ENCODE measurements at places on chromosomes 2 and 18.

DNA sequence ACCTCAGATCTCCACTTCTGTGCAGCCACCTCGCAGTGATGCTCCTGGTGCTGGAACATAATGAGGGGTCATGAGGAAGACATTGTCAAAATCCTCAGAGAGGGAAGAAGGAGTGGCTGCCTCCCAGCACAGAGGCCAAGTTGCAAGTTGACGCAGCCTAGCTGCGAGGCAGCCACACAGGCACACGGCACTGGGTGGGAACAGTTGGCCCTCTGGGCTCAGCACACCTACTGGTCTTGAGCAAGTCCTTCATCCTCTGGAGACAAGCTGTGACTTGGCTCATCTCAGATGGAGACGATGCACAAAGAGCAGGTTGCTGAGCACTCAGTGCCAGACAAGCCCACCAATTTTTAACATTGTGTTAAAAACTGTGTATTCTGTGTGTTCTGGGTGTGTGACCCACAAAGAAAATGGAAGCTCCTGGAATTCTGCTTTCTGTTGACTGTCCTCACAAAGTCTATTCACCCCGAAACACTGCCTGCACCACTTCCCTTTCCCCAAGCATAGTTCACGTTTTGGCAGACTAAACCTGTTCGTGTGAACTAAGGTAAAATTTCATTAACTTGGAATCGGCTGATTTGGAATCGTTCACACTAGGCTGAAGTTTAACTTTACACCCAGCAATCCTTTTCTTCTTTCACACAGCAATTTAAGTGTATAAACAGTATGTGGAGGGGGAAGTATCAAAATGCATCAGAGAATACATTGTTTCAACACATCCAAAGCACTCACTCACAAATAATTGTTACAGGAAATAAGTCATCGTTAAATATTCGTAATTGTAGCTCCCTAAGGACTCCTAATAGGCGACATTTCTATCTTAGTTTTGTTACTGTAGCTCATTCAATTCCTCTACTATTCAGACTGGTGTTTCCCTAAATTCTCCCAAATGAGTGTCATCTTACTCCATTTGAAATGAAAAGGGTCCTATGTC lies 266.6 kb upstream of the ID2 start:
- no peaks in the 10 kb centered on the region for H3K4me1 ChIP-seq
- no peak for DNase-seq
- H3K4me3 ChIP-seq: no peak overlapping the region
- H3K27me3 ChIP-seq: no peaks in the 10 kb centered on the region
- no peaks in the 10 kb centered on the region for H3K36me3 ChIP-seq

GRCh38 chr2:223269386-223269785 lies 217.4 kb downstream of the KCNE4 start:
- H3K4me3 ChIP-seq: no peak overlapping the region
- no peaks in the 10 kb centered on the region for H3K36me3 ChIP-seq
- no peaks in the 10 kb centered on the region for H3K27me3 ChIP-seq
- DNase-seq: no peak
- H3K4me1 ChIP-seq: no peaks in the 10 kb centered on the region

- no peaks in the 10 kb centered on the region for H3K27me3 ChIP-seq
- no peaks in the 10 kb centered on the region for H3K4me1 ChIP-seq
- no peak overlapping the region for H3K27ac ChIP-seq
- H3K36me3 ChIP-seq: no peaks in the 10 kb centered on the region
- H3K4me3 ChIP-seq: no peak overlapping the region
- no peak for DNase-seq
Measured at GRCh38 chr2:182404092-182404491, 22.7 kb downstream of the PDE1A start.

GRCh38 chr2:202104286-202104870 lies 31.3 kb downstream of the KIAA2012 start:
- no peak overlapping the region for H3K27ac ChIP-seq
- H3K27me3 ChIP-seq: no peaks in the 10 kb centered on the region
- H3K4me3 ChIP-seq: no peak overlapping the region
- DNase-seq: peak; percentile 52

GRCh38 chr2:56009758-56010458 lies 86.3 kb upstream of the EFEMP1 start:
- no peaks in the 10 kb centered on the region for H3K36me3 ChIP-seq
- DNase-seq: no peak
- H3K4me1 ChIP-seq: no peaks in the 10 kb centered on the region
- no peak overlapping the region for H3K4me3 ChIP-seq

DNA sequence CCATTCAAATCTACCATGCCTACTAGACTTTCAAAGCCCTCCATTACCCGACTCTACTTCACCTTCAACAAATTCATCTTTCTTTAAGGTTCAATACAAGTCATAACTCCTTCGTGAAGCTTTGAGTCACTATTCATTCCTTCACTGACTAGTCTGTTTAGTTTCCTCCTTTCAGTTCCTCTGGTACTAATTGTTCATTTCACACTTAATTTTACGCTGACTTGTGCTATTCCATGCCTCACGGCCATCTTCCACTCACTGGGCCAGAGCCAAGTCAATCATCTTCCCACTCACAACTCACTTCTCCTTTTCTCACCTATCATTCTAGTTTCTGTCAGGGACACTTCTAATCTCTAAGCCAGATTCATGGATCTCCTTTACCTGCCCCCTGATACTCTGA lies 136.2 kb downstream of the MTX2 start:
- no peak overlapping the region for H3K27ac ChIP-seq
- H3K4me1 ChIP-seq: no peaks in the 10 kb centered on the region
- DNase-seq: no peak
- no peaks in the 10 kb centered on the region for H3K36me3 ChIP-seq
- no peaks in the 10 kb centered on the region for H3K27me3 ChIP-seq

- H3K4me3 ChIP-seq: no peak overlapping the region
- H3K27ac ChIP-seq: no peak overlapping the region
- no peaks in the 10 kb centered on the region for H3K4me1 ChIP-seq
- H3K27me3 ChIP-seq: no peaks in the 10 kb centered on the region
Measured at GRCh38 chr18:41073372-41073954, 881.6 kb upstream of the PIK3C3 start.

DNA sequence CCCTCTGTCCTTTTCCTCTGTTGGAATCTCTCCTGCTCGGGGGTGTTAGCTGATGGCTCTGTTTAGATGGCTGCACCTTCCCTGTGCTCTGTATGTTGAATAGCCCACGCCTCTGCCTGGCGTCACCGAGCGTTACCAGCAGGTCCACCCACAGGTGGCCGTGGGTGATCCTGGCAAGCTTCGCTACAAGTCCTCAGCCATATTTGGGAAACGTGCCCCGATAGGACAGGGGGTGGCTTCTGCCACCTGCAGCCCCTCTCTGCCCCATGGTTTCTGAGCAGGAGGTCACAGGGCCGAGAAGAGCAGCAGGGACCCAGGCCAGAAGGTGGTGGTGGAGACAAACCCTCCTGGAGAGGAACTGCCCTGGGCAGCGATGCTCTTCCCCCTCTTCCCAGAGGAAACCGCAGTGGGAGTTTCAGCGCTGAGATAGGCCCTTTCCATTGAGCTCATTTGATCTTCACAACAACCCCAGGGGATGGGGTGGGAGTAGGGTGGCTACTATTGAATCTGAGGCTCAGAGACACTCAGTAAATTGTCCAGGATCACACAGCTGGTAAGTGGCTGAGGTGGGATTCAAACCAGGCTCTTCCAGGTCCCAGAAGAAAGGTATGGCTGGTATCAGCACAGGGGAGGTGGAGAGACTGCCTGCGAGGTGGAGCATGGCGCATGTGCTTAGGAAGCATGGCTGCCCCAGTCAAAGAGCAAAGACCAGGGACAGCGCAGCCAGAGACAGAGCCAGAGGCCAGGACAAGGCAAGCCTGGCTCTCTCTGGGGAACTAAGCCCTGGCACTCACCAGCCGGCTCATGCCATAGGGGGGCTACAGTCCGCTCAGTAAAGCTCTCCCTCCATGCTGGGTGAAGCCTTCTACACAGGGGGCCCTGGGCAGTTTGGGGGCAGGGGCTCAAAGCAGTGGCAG lies 15.0 kb downstream of the NGEF start:
- H3K4me1 ChIP-seq: no peaks in the 10 kb centered on the region
- H3K27me3 ChIP-seq: no peaks in the 10 kb centered on the region
- peak; percentile 8 for DNase-seq
- H3K27ac ChIP-seq: no peak overlapping the region
- no peak overlapping the region for H3K4me3 ChIP-seq

DNA sequence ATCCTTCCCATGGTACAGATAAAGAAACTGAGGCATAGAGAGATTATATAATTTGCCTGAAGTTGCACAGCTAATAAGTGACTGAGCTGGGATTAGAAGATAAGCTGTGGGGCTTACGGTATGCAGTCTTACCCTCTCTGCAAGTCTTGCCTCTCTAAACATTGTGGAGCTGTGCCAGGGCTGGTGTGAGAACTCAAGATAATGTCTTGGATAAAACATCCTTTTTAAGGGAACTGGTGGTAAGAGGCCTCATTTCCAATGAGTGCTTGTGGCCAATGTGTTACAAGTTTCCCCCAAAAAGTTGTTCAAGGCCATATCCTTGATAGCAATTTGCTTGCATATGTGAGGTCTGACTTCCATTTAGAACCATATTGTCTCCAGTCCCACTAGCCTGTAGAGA lies 84.3 kb upstream of the ETAA1 start:
- no peaks in the 10 kb centered on the region for H3K36me3 ChIP-seq
- H3K4me1 ChIP-seq: no peaks in the 10 kb centered on the region
- H3K4me3 ChIP-seq: no peak overlapping the region
- no peak overlapping the region for H3K27ac ChIP-seq

DNA sequence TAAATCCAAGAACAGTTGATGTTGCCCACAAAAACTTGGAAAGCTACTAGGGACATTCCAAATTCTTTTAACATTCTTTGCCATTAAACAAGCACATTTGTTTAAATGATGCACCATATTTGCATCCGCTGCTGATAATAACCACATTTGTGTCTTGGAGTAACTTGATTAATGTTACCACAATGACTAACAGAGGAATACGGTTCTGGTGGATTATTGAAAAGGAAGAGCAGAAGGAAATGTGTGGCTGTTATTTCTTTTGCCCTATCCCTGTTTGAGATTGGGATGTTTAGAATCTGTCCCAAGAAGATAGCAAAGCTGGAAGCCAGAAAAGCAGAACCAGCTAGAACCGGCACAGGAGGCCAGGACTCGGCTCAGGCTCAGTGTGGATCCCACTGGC lies 39.2 kb upstream of the RASGRP3 start:
- H3K36me3 ChIP-seq: no peaks in the 10 kb centered on the region
- H3K4me1 ChIP-seq: no peaks in the 10 kb centered on the region
- H3K27me3 ChIP-seq: no peaks in the 10 kb centered on the region

DNA sequence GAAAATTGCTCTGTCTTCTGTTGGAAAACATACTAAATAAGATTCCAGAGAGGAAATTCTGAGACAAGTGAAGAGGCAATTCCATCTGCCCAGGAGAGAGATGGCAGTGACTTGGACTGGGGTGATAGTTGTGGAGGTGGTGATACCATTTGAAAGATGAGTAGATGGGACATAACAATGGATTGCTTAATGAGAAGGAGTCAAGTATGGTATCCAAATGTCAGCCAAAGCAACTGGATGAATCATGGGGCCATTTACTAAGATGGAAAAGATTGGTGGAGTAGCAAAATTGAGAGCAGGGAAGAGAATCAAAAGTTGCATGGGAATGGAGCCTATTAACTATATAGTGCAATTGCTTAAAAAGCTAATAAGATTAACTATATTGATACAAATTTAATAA lies 222.1 kb downstream of the ETAA1 start:
- H3K36me3 ChIP-seq: no peaks in the 10 kb centered on the region
- no peak for DNase-seq
- H3K4me1 ChIP-seq: no peaks in the 10 kb centered on the region
- H3K27me3 ChIP-seq: no peaks in the 10 kb centered on the region
- no peak overlapping the region for H3K4me3 ChIP-seq

DNA sequence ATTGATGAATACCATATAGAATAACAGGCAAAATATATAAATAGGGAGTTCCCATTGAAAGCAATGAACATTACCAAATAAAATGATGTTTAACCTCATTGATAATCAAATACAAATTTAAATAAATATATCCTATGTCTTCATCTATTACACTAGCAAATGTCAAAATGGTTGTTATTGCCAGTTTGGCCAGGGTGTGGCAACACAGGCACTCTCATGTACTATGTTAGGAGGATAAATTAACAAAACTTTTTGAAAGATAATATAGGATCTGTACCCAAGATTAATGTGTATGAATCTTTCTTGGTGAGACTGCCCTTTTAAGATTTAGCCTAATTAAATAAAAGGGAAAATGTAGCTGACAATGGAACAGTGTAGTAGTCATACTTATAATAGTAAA lies 659.3 kb downstream of the ERBB4 start:
- H3K27me3 ChIP-seq: no peaks in the 10 kb centered on the region
- H3K4me1 ChIP-seq: no peaks in the 10 kb centered on the region
- no peaks in the 10 kb centered on the region for H3K36me3 ChIP-seq

GRCh38 chr18:12837747-12838146 lies 46.3 kb downstream of the PTPN2 start:
- no peaks in the 10 kb centered on the region for H3K27me3 ChIP-seq
- H3K4me1 ChIP-seq: peaks cover 4% of the 10 kb centered on the region
- no peak overlapping the region for H3K4me3 ChIP-seq
- DNase-seq: no peak
- H3K36me3 ChIP-seq: no peaks in the 10 kb centered on the region
- peak overlapping the region; percentile 27 for H3K27ac ChIP-seq

DNA sequence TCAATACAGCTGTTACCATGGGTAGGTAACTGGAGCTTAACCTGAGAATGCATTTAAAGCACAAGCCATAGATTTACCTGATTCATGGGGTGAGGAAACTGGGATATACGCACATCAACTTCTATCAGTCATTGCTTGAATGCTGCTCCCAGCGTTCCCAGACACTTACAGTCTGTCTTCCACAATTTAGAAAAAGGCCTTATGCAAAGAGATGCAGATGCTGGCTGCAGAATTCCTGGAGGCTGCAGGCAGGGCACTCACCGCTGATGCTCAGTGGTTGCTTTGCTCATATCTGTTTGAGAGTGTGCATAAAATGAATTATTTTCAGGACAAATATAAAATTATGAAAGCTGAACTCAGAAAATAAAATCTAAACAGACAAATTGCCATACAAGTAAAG lies 950.7 kb upstream of the PIK3C3 start:
- H3K4me1 ChIP-seq: no peaks in the 10 kb centered on the region
- H3K27ac ChIP-seq: no peak overlapping the region
- H3K27me3 ChIP-seq: no peaks in the 10 kb centered on the region
- no peak for DNase-seq
- no peak overlapping the region for H3K4me3 ChIP-seq

DNA sequence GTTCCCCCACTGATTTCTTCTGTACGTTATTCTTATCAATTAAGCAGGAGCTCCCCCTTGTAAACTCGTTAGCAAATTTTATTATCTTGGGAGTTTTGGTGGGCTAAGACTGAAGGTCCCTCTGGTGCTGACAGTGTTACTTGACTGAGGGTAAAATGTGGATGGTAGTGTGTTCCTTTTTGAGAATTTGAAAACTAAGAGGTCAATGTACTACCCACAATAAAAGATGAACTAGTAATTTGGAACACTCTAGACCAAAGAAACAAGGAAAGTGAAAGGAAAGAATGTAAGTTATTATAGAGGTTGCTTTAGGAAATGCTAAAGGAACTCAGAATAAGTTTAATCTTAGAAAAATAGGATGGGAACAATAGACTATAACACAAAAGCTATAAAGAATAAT lies 35.1 kb downstream of the YWHAQ start:
- no peaks in the 10 kb centered on the region for H3K36me3 ChIP-seq
- H3K27me3 ChIP-seq: no peaks in the 10 kb centered on the region
- DNase-seq: no peak
- H3K4me3 ChIP-seq: no peak overlapping the region
- H3K4me1 ChIP-seq: peaks cover 15% of the 10 kb centered on the region
